ENCODE measurements at places on chromosomes 7 and 10. TPM values are rescaled to one million over a fixed set of nuclear protein-coding genes. Genes with fewer than 3 reads are reported as not detected.

GIMAP6 gene
- 0.18 TPM for total RNA-seq

ASB10 gene
- not detected for total RNA-seq

PARP12 gene
- 14.0 TPM for total RNA-seq

FFAR4 gene
- not detected for total RNA-seq

RNF32 gene
- 0.54 TPM for total RNA-seq

CXCL12 gene
- 54.1 TPM for total RNA-seq

TACC2 gene
- 9.2 TPM for total RNA-seq

ZDHHC6 gene
- total RNA-seq, result 36.6 TPM

MKLN1 gene
- total RNA-seq, result 71.9 TPM

UTF1 gene
- not detected for total RNA-seq

FRMPD2 gene
- not detected for total RNA-seq

CNTNAP2 gene
- total RNA-seq, result not detected

AKR1D1 gene
- total RNA-seq, result not detected

HYCC1 gene
- total RNA-seq, result 264 TPM

TUBAL3 gene
- total RNA-seq, result not detected

SEMA4G gene
- total RNA-seq, result 0.81 TPM

HOXA3 gene
- total RNA-seq, result 3.5 TPM

NKX2-3 gene
- total RNA-seq, result not detected

BEND7 gene
- 3.2 TPM for total RNA-seq

STEAP1B gene
- 38.6 TPM for total RNA-seq

GNGT1 gene
- total RNA-seq, result not detected

SLC12A9 gene
- total RNA-seq, result 13.9 TPM

LRRD1 gene
- total RNA-seq, result 0.41 TPM

KLF14 gene
- not detected for total RNA-seq

CYP26C1 gene
- 0.09 TPM for total RNA-seq

CDK1 gene
- total RNA-seq, result 82.9 TPM

C7orf57 gene
- 0.09 TPM for total RNA-seq

RUFY2 gene
- 37.3 TPM for total RNA-seq

LIPN gene
- not detected for total RNA-seq

PDSS1 gene
- 9.2 TPM for total RNA-seq

ADARB2 gene
- total RNA-seq, result not detected

MRC1 gene
- total RNA-seq, result 0.08 TPM

HIPK2 gene
- total RNA-seq, result 28.8 TPM

CPA2 gene
- total RNA-seq, result not detected

EPHA1 gene
- not detected for total RNA-seq

SLC25A40 gene
- total RNA-seq, result 6.9 TPM

OPN4 gene
- not detected for total RNA-seq

HILPDA gene
- total RNA-seq, result 17.3 TPM

RPEL1 gene
- total RNA-seq, result under 0.01 TPM

WDR86 gene
- total RNA-seq, result 17.7 TPM

FAS gene
- 61.9 TPM for total RNA-seq

ENKUR gene
- not detected for total RNA-seq

OR6V1 gene
- total RNA-seq, result not detected

ACSM6 gene
- not detected for total RNA-seq

KCNH2 gene
- total RNA-seq, result not detected

MYL10 gene
- not detected for total RNA-seq

TRDMT1 gene
- total RNA-seq, result 11.9 TPM

HOXA11 gene
- not detected for total RNA-seq

FMC1 gene
- 8.4 TPM for total RNA-seq

THSD7A gene
- 2.5 TPM for total RNA-seq

CH25H gene
- not detected for total RNA-seq

DGKB gene
- total RNA-seq, result 0.36 TPM
